NCI-H345 (cell line): ENCODE measurements at places on chromosomes 16 and 17.

DNA sequence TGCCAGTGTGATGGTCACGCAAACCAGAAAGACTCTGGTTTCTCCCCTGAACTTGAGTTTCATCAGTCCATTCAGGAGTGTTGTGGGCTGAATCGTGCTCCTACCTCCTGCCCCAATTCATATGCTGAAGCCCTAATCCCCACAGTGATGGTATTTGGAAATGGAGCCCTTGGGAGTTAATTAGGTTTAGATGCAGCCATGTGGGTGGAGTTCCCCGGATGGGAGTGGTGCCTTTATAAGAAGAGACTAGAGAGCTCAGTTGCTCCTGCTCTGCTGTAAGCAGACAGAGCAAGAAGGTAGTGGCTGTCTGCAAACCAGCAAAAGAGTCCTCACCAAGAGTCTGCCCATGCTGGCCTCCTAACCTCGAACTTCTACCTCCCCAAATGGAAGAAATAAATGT, 160.3 kb upstream of the DYNLRB2 start:
- no peak for DNase-seq

DNA sequence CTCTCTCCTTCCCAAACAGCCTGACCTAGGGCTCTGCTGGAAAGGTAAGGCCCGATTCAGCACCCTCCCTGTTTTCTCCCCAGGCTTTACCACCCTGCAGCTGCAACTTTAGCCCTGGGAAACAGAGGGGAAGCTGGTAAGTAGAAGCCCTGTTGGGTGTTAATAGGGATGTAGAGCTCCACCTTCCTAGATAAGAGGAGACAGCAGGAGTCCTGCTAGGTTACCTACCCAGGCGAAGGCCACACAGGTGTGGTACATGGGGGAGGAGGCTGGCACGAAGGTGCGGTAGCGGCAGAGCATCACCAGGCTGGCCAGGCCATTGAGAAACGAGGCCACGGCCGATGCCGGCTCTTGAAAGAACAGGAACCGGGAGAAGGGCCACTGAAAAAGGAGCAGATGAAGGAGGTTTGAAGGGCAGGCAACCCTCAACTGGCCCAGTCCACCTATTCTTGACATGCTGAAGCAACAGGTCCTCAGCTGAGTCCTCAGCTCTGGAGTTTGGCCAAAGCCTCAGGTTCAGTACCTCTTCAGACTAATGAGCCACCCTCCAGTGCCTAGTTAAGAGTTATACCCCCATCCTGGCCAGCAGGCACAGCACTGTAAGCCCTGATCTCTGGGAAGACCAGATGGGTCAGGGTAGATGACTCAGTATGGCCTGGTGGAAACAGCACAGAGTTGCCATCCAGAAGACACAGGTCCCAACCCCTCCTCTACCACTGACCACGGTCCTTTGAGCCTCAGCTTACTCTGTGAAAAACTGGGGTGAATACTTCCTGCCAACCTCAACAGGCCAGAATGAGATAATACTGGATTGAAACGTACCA, 3.3 kb downstream of the PGAP3 start:
- no peak for DNase-seq

DNA sequence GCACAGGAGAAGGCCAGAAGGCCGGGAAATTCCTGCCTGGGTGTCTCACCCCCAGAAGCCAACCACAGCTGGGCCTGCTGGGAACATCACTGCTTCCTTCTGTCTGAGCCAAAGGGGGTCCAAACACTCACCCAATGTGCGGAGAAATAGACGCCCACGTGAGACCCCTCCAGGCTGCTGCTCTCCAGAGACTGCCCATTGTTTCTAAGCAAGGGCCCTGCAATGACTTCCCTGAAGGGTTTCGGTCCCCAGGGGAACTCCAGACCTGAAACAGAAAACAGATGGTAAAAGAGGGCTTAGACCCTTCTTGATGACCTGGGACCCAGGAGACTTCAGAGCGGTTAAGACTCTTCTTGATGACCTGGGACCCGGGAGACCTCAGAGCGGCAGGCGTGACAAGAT, 41.3 kb downstream of the MRM3 start:
- no peak for DNase-seq

GRCh38 chr17:79561486-79562133, 49.2 kb downstream of the RBFOX3 start:
- DNase-seq: no peak

DNA sequence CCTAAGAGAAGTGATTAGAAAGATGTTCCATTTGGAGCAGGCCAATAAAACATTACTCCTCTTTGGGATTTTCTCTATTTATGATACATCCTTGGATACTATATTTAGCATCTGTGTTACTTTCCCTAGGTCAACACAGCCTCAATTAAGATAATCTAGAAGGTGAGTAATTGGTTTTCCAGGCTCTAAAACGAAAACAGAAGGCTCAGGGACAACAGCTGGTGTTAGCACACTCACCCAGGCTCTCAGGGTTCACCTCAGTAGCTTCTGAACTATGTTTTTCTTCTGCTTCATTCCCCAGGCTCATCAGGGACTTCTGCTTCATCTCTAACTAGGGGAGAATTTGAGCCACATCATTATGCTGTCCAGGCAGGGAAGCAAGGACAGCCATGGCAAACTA, 76.6 kb downstream of the ZZEF1 start:
- DNase-seq: no peak

DNA sequence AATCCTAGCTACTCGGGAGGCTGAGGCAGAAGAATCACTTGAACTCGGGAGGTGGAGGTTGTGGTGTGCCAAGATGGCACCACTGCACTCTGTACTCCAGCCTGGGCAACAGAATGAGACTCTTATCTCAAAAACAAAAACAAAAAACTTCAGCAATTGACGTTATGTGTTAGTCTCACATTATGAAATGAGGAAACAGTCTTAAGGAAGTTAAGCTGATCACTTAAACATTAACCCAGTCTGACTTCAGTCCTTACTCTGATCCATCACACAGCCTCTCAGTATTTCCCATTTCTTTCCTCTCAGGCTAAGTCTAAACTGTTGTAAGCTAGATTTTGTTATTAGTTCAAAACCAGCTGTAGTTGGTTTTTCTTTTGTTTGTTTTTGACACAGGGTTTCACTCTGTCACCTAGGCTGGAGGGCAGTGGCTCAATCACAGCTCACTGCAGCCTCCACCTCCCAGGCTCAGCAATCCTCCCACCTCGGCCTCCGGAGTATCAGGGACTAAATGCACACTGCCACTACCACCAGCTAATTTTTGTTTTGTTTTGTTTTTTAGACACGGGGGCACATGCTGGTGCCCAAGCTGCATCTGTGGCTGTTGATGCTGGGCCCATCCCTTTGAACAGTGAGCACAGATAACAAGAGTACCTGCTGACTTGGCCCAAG, 6.3 kb downstream of the JPT1 start:
- no peak for DNase-seq

GRCh38 chr17:38658741-38659345, 15.9 kb downstream of the EPOP start:
- no peak for DNase-seq

GRCh38 chr17:7833011-7833794, 814 bp upstream of the KDM6B start:
- no peak for DNase-seq

- DNase-seq: no peak
Measured at GRCh38 chr17:80318166-80318565, 57.5 kb downstream of the RNF213 start.
